NCI-H1105 (cell line): ENCODE measurements at places on chromosomes 12 and 14.

GRCh38 chr12:58529114-58529665 is 391.1 kb downstream of the LRIG3 start:
- no peak for DNase-seq

GRCh38 chr12:66340131-66340530 is 37.8 kb downstream of the HELB start:
- DNase-seq = no peak

- no peak for DNase-seq
These were observed 62.4 kb downstream of the UBR7 start for GRCh38 chr14:93269341-93270068.

DNA sequence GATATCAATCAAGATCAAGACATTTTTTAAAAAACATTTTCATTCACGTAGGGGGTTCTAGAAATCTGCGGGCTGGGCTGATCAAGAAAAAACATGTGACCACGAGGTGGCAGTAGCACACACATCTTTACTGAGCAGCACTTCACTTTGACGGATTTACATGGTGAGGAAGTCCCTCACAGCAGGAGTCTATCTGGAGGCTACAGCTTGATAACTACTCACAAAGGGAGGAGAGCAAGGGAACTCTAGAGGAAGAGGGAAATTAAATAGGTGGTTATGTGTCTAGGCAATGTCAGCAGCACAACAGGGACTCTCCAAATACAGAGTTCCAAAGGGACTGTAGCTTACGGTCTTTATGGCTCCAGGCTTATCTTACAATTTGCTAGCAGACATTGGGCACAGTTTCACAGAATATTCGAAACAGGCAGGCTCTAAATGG is 248.1 kb downstream of the DPY19L2 start:
- DNase-seq = peak; percentile 61

DNA sequence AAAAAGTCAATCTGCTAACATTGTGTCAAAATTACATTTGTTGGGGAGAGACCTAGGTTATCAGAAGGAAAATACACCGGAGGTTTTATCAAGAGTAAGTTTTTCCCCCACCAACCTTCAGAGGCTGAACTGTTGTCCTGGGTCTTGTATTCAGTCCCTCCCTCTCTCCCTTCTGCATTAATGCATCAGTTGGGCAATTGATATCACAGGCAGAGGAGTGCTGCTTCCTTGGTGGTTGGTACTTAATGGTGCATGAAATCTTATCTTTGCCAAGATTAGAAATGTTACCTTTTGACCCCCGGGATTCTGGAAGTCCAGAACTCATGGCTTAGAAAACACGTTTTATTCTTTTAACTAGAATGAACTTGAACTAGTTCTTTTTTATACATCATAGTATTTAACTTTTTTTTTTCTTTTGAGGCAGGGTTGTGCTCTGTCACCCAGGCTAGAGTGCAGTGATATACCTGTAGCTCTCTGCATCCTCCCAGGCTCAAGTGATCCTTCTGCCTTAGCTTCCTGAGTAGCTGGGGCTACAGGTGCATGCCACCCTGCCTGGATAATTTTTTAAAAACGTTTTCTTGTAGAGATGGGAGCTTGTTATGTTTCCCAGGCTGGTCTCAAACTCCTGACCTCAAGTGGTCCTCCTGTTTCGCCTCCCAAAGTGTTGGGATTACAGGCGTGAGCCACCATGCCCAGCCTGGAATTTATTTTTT is 4.9 kb downstream of the PCBP2 start:
- no peak for DNase-seq
